Stimulated activated CD4-positive, alpha-beta T cell treated with anti-CD3 and anti-CD28 coated beads, TNF-alpha, amount 100 ng/mL, for 24 hours (primary cell): ENCODE measurements at places on chromosomes 11 and 22.
A peak's percentile ranks its signal among the peaks of the same experiment; 100 is the strongest.

DNA sequence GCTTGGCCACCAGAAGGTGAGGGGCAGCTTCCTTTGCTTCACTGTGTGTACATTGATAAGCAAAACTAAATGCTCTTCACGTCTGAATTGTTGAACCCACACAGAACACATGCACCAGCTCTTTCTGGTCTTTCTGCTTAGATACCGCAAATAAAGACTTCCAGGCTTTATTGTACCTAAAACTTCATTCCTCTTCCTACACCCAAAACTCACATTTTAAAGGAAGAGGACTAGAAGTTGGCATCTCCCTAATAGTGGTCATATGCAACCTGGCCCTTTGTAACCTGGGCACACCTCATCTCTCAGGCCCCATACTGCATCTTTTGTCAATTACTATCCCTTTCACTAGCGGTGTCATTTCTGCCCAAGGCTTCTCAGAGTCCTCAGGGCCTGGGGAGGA lies 5.9 kb downstream of the SLC17A6 start:
- no peak for DNase-seq

DNA sequence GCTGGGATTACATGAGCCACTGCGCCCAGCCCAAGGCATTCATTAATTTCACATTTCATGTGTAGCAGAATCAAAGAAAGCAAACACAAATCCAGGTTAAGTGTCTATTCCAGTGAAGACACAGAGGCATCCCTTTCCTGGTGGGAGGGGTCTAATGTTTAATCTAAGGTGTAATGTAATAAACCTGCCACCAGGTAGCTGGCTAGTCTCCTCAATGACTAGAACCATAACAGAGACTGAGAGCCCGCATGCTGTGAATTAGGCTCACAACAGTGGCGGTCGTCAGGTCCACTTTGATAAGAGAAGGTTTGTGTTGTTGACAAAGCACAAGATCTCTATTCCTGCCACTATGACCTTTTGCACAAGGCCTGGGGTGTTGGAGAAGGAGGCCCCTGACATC lies 64.2 kb upstream of the ADA2 start:
- no peak for DNase-seq

GRCh38 chr11:117885777-117886176 lies 9.3 kb upstream of the FXYD6 start:
- DNase-seq, result no peak

DNA sequence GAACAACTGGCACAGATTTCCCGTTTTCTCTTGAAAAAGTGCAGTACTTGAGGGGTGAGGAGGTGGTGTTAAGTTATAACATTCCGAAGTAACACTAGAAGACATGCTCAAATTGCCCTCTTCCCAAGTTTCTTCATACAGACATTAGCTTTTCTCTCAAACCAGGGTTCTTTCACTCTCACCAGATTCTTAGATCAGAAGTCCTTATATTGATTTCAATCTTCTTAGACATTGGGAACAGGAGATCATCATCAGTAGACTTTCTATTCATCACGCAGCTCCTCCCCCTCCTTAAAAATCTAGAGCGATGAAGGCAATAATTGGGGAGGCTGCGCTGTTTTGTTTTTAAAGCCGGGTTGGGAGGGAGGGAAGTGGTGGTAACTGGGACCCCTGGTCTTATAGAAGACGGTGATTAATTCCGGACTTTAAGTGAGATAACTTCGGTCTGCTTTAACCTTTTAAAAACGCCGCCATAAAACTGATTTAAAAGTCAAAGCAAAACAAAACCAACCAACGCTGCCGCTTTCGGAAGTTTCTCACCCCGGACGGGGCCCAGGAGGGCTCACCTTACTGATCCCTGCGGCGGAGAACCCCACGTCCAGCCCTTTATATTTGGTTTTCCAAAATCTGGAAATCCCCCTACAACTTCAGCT lies 665 bp downstream of the USP28 start:
- DNase-seq, result peak; percentile 6

GRCh38 chr11:1226226-1226985 lies 3.5 kb downstream of the MUC5B start:
- no peak for DNase-seq
